NCI-H187 treated with DMSO at 0.1 percent for 48 hours (cell line): ENCODE measurements at places on chromosomes 4 and X.

- DNase-seq, result no peak
Observed at GRCh38 chr4:61431131-61431530, 231.0 kb downstream of the ADGRL3 start.

DNA sequence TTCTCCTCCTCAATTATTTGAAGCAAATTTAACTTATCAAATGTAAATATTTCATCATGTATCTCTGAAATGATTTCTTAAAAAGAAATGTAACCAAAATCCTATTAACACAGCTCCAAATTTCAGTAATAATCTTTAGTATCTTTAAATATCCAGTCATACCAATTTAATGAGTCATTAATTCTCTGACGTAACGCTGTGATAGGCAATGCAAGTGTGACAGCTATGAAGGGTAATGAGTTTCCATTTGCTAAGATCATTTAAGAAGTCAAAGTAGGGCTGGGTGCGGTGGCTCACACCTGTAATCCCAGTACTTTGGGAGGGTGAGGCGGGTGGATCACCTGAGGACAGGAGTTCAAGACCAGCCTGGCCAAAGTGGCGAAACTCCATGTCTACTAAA lies 15.6 kb downstream of the RPS3A start:
- DNase-seq, result no peak

- DNase-seq, result no peak
Observed at GRCh38 chr4:148530114-148530513, 87.9 kb upstream of the NR3C2 start.

DNA sequence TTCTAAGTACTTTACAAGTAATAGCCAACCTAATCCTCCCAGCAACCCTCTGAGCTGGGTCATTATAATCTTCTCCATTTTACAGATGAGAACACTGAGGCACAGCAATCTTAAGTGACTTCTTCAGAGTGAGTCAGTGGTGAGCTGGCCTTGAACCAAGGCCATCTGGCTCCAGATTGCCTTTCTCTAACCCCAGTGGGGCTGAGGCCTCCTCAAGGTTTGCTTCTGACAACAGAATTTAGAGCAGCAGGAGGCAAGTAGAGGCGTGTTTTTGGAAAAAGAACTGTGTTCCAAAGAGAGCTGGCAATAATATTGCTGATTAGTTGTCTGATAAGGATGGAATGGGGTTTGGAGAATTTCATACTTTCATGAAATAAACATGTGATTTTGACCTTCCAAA lies 41.2 kb downstream of the PIR start:
- no peak for DNase-seq

- DNase-seq, result no peak
Observed at GRCh38 chrX:17719711-17720110, 17.6 kb upstream of the SCML1 start.

DNA sequence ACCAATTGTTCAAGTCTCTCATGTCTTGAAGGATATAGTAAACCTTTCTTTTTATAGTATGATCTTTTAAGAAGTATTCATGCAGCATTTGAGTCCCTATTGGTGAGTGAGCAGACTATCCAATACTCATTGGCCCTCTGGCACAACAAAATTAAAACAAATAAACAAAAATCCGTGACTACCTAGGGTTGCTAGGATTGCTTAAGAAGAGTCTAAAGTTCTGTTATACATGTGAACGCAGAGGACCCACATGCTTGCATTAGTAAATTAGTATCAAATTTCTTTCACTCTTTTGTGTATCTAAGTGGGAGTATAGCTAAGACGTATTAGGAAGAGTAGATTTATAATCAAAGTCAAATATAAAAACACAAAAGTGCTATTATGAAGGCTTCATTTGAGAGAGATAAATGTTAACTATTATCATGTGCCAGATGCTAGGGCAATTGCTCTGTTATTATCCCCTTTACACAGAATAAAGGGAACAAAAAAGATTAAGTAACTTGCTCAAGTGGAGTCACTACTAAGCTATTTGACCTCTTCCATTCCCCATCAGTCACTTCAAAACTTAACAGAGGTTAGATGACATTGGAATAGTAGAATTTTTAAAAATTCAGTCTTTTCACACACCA lies 29.2 kb upstream of the LARP1B start:
- no peak for DNase-seq
